Stimulated activated CD8-positive, alpha-beta memory T cell treated with anti-CD3 and anti-CD28 coated beads, Interleukin-7, amount 100 ng/mL, for 1 hour (primary cell): ENCODE measurements at places on chromosomes 4 and X.

GRCh38 chr4:6351246-6352000 lies 81.8 kb downstream of the WFS1 start:
- DNase-seq, result no peak

- no peak for DNase-seq
These were observed 50.9 kb downstream of the NFKB1 start for GRCh38 chr4:102551958-102552565.

GRCh38 chr4:132016703-132017350 lies 1132.3 kb upstream of the PCDH10 start:
- no peak for DNase-seq

DNA sequence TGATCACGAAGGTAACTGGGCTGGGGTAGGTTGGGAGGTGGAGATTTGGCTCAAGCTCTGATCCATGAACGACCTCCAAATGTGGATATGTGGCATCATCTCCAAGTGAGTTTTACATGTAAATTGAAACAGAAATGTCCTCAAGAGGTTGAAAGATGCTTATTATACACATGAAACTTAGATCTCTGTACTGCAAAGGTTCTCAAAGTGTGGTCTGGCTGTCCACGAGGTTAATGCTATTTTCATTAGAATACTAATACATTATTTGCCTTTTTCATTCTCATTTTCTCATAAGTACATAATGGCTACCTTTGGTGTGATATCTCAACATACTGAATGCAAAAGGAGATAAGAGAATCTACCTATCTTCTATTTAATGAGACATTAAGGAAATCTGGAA lies 198.2 kb downstream of the RASL11B start:
- DNase-seq, result no peak

DNA sequence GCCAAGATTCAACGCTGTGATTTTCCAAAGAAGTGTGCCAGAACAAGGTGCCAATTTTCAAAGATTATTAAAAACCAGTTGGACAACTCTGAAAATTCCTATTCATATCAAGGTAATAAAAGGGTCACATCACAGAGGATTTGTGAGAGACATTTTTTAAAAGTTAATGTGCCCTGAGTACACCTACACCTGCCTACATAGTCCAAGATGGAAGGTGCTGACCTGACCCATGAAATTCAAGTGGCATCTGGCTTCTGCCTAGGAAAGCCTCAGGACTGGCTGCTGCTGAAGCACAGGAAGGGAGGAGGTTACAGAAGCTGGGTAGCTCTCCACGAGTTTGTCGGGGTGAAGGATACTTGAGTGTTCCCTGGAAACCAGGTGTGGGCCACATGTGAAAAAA lies 11.4 kb upstream of the ARSJ start:
- DNase-seq, result no peak

DNA sequence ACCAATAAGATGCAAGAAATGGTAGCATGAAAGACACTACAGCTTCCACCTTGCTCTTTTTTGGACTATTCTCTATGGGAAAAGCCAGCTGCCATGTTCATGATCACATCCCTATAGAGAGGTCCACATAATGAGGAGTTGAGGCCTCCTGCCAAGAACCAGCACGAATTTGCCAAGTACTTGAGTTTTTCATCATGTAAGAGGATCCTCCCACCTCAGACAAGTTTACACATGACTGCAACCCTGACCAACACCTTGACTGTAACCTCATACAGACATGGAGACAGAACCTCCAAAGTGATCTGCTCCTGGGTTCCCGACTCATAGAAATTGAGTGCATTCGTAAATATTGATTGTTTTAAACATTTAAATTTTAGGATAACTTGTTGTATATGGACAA lies 135.2 kb upstream of the TSPAN5 start:
- no peak for DNase-seq
